ENCODE measurements at places on chromosomes 4 and X. TPM values are rescaled to one million over a fixed set of nuclear protein-coding genes. Genes with fewer than 3 reads are reported as not detected.
A peak's percentile ranks its signal among the peaks of the same experiment; 100 is the strongest.

DNA sequence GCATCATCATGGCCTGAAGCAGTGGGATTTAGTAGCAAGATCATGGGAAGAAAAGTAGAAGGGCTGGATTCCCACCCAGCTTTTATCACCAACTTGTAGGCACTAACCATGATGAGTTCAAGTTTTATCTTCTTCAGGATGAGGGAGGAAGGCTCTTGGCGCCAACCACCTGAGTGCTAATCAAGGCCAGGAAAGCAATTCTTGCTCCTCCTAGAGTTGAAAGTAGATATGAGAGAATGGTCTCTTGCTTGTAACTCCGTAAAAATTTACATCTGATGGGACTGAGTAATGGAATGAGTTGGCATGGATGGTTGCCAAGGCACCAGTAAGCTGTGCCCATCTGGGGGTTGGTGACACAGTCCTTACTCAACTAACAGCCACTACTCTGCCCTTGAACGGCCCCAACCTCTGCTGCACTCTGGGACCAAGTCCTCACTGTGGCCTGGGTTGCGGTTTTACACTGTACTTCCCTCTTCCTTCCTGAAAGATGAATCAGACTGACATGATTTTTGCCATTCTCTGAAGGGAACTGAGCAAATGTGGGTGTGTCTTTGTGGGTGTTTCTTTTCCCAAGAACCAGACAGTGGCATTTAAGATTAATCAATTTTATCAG, 39.4 kb upstream of the NDP start:
- DNase-seq: peak; percentile 27

DNA sequence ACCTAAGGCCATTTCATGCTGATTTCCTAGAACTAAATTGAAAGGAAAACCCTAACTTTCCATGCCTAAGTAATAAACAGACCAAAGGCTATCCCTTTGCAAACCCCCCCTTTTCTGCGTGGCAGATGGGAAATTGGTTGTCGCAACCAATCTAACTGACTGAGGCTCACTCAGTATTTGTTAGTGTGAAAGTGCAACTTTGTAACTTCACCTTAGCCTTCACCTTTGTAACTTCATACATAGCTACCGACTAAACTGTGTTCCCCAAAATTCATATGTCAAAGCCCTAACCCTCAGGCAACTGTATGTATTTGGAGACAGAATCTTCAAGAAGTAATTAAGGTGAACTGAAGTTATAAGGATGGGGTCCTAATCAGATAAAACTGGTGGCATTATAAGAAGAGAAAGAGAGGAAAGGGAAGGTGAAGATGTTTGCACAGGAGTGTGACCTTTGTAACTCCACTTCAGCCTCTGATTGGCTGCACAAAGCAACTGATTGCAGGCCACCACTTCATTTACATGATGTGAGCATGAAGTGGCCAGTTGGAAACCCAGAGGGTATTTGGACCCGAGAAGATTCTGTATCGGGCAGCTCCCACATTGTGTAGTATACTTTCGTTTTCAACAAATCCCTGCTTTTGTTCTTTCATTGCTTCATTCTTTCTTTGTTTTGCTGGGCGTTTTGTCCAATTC, 4.9 kb upstream of the TMEM33 start:
- no peak for DNase-seq

- peak; percentile 66 for DNase-seq
Measured at GRCh38 chrX:10189317-10190268, 32.8 kb downstream of the CLCN4 start.

DNA sequence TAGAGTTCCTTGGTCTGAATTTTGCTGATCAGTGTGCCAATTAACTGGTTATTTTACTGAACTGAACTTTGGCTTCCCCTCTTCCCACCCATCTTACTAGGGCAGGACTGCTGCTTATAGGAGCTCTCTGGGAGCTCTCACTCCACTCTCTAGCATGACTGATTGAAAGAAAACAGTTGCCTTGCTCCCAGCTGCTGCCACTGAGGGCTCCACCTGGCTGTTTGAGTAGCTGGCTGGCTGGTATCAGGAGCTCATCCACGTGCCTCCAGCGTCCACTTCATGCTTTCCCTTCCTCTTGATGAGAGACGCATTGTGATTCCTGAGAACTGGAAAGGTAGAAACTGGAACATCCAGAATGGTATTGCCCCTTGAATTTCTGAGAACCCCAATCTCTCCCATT, 73.0 kb upstream of the KLHL13 start:
- no peak for DNase-seq

DNA sequence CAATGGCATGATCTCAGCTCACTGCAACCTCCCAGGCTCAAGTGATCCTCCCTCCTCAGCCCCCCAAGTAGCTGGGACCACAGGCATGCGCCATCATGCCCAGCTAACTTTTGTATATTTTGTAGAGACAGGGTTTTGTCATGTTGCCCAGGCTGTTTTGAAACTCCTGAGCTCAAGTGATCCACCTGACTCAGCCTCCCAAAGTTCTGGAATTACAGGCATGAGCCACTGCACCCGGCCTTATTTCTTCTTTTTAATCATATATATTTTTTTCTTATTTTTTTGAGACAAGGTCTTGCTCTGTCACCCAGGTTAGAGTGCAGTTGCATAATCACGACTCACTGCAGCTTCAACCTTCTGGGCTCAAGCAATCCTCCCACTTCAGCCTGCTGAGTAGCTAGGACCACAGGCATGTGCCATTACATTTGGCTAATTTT, 184.0 kb downstream of the TSPAN5 start:
- no peak for DNase-seq

DNA sequence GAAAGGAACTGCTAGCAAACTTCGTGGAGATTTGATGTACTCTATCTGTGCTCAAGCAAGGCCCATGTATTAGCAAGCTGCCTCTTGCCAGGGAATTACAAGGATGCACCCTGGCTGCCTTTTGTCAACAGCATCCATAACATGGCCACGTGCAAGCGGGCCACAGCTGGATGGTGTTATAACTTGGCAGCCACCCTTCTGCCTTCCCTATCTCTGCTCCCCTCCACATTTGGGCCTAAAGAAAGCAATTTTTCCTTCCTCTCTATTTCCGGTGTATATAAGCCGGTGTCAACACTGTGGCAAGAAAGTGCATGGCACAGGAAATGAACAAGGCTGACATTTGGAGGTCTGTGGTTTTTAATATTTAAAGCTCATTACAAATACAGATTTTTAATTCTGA, 94.8 kb downstream of the CLNK start:
- DNase-seq: no peak

TBC1D9 gene
- total RNA-seq: 6.6 TPM

NAP1L5 gene
- total RNA-seq: 3.3 TPM

TCEAL3 gene
- total RNA-seq: 2.1 TPM

GLOD5 gene
- 2.1 TPM for total RNA-seq

CXCR3 gene
- total RNA-seq: not detected

Data from right lobe of liver (tissue), 6 donors.